Fibroblast of skin of right biceps (primary cell): ENCODE measurements at places on chromosomes 11 and 22.

DNA sequence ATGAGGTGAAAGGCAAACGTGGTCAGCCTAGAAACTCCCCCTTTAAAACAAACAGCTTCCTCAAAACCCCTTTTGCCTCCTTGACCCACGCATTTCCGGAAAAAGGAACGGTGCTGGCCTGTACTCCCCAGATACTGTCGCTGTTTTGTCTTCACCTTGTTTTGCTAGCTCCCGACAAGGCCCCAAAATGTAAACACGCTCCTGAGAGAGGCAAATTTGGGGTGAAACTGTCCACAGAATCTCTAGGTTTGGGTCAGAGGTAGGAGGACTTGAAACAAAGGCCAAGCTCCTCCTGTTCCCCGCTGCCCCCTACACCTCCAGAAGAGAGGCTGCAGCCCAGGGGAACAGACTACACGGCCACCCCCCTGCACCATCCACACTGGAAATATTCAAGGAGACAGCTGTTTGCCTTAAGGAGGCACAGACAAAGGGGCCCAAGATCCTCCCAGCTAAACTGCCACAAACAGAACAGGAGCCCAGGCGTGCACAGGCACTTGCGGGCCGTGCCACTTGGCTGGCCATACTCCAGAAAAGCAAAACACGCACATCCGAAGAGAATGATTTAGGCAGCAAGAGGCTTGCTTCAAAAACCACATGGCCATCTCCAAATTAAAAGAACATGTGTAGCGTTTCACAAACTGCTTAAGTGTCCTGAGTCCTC lies 160.5 kb upstream of the GRK3 start:
- peak; percentile 34 for DNase-seq

GRCh38 chr11:119531623-119532022 lies 108.7 kb upstream of the THY1 start:
- no peak for DNase-seq

GRCh38 chr11:73579641-73580434 lies 18.1 kb downstream of the FAM168A start:
- DNase-seq: no peak

- peak; percentile 44 for DNase-seq
Observed at GRCh38 chr11:87851234-87851633, 324.0 kb downstream of the RAB38 start.

- DNase-seq: no peak
Observed at GRCh38 chr11:15695096-15695721, 580.5 kb downstream of the INSC start.

- DNase-seq: peak; percentile 87
Observed at GRCh38 chr11:112588252-112588694, 327.6 kb upstream of the PLET1 start.
